CD4-positive, alpha-beta T cell treated with Interferon gamma for 1 hour (primary cell): ENCODE measurements at places on chromosomes 7 and 10.

DNA sequence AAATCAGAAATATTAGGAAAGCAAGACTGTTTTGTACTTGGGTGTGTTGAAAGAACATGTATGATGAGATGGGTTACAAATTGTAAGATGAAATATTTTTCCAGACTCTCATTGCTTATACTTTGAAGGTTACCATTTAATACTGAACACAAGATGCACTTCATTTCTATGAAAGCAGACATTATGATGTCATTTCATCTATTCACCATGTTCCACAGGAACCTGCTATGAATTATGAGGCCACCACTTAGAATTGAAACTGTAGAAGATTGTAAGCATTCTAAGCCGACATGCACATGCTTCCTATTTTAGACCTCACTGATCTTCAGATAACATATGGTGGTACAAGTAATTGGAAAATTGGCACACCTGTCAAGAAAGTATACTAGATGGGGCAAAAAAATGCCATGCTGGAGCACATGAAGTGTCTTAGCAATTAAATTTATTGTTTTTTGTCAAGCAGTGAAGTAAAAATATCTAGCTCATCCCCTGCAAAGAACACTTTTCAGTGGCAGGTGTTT is 195.0 kb downstream of the PHF14 start:
- no peak for DNase-seq

GRCh38 chr7:116952635-116953371 is 498 bp upstream of the ST7 start:
- DNase-seq = no peak

DNA sequence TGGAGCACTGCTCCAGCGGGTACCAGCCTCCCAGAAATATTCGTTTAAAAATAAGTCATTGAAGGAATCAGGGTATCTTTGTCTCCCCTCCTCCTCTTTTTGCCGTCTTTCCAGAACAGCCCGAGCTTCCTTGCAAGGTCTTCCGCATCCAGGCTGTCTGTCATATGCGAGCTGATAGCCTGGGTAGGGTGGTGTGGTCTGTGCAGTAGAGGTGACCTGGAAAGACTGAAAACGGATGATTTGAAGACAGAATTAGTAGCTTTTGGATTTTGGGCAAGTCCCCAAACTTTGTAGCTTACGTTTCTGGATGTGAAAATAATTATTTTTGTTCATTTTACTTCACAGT is 480 bp downstream of the VPS50 start:
- DNase-seq = no peak

DNA sequence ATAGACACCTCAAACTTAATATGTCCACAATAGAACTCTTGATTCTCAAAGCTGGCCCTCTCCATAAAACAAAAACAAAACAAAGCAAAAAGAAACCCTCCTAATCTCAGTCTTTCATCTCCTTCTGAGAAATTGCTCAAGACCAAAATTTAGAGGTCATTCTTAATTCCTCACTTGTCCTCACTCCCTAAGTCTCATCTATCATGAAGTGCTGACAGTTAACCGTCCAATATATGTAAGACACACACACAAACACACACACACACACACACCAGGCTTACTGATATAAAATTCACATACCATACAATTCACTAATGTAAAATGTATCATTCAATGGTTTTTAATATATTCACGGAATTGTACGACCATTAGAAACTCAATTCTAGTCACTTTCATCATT is 17.0 kb upstream of the SVIL start:
- DNase-seq = no peak

DNA sequence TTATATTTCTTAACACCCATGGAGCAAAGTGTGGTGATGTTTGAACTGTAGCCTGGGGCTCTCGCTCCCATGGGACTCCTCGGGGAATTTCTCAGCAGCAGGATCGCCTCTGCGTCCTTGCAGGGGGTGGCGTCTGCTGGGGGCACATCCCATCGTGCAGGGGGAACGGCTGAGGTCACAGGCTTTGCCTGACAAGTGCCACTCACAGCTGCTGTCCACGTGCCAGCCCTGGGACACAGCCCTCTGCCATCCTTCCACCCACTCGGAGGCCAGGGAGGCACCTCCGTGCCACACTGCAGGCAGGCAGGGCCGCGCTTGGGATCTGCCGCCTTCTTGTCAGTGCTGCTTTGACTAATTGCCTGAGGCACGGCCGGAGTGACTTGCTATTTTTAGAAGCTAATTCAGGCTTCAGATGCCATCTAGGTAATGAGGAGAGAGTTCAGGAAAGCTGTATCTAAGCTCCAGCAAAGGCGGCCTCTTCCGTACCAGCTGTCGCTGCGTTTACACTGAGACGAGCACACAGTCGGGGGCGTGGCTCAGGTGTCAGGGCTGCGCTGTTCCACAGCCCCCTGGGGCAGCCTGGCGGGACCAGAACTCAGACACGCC is 45.7 kb downstream of the PITRM1 start:
- no peak for DNase-seq

DNA sequence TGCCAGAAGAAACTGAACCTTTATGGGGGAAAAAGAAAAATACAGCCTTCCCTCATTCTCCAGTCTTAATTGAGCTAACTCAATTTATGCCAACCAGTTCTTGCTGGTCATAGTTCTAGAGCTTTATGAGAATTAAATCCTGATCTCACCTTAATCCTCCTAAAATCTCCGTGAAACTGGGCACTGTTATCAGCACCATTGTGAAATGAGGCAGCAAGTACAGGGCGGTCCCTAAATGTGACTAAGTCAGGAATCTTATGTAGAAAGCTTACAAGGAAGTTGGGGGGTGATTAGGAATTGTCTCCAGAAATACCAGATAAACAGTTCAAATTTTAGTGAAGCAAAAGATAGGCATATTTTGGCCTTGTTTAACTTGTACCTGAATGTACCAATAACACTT is 10.7 kb upstream of the INSYN2A start:
- no peak for DNase-seq

- DNase-seq = no peak
Measured at GRCh38 chr7:112789453-112789816, 758 bp downstream of the TMEM168 start.

GRCh38 chr7:45646996-45647825 is 73.0 kb downstream of the ADCY1 start:
- DNase-seq = no peak

DNA sequence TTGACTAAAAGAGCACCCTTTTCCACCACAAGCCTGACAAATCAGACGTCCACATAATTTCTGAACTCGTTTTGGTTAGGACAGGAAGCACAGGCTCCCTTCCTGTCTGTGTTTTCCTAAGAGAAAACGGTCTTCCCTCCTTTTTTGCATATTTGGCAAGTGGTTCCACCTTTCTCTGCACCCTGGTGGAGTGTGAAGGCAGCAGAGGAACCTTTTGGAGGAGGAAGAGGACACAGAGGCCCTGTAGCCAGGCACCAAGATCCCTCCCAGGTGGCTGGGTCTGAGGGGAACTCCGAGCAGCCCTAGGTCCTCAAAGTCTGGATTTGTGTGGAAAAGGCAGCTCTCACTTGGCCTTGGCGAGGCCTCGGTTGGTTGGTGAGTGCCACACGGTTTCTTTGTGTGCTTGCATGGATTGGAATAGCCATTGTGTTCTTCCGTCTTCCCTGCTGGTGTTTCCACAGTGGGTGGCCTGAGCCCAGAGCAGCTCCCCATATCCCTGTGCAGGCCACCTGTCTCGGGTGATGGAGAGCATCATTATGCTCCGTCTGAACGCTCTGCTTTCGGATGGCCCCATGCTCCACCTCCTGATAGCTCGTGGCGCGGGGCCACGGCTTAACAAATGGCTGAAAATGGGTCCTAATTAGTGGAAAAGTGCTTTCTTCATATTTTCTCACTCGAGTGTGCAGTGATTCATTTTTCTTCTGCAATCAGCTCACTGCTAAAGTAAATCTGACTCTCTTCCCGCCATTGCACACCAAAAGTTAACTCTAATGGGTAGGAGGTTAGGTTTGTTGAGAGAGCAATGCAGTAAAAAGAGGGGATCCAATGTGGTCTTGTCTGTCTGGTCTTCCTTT is 4.2 kb downstream of the IKZF1 start:
- DNase-seq = no peak
